Activated CD4-positive, alpha-beta T cell treated with anti-CD3 and anti-CD28 coated beads for 24 hours (primary cell): ENCODE measurements at places on chromosomes 6 and 20.

GRCh38 chr6:31383149-31383548 lies 20.2 kb upstream of the MICA start:
- DNase-seq: no peak

GRCh38 chr6:11925805-11926204 lies 86.3 kb upstream of the HIVEP1 start:
- DNase-seq: no peak

DNA sequence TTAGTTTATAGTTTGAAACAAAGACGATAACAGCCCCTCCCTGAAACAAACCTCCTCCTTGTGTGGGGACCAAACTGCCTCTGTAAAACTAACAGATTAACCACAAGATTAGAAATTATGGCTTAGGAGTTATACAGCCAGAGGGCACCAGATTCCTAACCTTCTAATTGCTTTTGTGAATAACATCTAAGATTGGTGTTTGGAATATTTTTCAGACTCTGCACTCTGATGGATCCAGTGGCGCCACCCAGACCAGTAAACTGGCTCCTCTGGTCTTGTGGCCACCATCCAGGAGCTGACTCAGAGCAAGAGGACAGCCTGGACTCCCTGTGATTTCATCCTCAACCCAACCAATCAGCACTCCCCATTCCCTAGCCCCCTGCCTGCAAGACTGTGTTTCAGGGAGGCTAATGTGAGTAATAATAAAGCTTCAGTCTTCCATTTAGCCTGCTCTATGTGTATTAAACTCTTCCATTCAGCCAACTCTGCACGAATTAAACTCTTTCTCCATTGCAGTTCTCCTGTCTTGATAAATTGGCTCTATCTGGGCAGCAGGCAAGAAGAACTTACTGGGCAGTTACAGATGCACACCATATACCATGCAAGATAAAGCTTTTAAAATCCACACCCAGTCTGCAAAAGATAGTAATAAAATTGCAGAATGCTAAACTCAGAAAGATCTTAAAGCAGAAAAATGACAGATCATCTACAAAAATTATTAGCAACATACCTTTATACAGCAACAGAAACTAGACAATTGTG lies 58.5 kb upstream of the SLC22A16 start:
- no peak for DNase-seq

DNA sequence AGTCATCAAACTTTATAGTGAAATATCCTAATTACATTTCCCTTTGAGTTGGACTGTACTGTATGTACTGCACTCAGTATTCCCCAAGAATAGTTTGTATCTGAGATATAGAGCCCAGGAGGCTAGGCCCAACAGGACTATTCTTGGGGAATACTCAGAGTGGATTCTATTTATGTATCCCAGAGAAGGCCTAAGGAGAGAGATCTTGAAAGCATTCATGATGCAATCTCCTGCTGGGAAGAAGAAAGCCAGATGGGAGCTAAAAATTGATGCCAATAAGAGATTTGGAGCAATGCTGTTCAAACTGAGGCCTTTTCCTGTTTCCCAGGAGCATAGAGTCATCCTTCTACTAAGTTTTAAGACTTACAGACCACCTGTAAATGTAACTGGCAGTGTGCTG lies 452.1 kb upstream of the PLCB4 start:
- no peak for DNase-seq

GRCh38 chr6:20876036-20876435 lies 341.8 kb downstream of the CDKAL1 start:
- DNase-seq: no peak

GRCh38 chr6:144756469-144756868 lies 471.3 kb downstream of the UTRN start:
- DNase-seq: no peak

DNA sequence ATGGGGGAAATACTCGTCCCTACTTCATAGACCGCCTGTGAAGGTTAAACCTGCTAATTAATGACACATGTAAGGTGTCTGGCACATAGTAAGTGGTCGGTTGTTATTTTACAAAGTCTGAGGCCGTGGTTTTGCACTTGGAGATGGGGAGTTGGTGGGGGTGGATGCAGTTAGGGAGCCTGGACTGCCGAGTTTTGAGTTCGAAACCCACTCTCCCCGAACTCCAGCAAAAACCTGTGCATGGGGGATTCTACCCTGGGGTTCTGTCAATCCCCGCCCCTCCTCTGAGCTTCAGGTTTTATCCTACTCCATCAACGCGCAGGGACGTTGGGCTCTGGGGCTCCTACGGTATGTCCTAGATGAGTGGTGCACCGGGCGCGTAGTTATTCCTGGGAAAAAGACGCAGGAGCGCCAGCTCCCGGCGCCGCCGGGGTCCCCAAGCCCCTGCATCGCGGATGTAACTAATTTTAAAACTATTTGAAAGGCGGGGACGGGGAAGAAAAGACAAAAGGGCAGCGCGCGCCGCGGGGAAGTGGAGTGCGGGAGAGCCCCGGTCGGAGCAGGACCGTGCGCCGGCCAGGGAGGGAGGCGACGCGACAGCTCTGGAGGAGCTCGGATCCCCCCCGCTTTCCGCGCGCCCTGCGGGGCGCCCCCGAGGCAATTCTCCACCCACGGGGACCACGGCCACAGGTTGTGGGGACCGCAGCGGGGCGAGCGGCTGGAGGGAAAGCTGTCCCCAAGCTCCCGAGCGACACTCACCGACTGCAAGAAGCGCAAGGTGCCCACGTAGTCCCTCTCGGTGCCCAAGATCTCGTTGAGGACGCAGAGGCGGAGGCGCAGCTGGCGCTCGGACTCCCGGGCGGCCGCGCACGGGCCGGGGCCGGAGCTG lies 672 bp downstream of the PREX1 start:
- DNase-seq: no peak

DNA sequence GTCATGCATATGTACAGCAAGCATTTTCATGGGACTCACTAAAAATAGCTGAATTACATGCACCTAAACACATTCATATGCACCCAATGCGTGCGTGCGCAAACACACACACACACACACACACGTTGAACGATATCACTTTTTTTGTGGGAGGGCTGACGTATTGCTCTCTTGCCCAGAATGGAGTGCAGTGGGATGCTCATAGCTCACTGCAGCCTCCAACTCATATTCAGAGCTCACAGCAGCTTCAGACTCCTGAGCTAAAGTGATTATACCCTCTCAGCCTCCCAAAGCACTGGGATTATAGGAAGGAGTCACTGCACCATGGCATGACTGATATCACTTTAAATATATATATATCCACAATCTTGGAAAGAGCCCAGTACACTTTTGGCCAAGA lies 620.4 kb upstream of the MANEA start:
- DNase-seq: no peak

DNA sequence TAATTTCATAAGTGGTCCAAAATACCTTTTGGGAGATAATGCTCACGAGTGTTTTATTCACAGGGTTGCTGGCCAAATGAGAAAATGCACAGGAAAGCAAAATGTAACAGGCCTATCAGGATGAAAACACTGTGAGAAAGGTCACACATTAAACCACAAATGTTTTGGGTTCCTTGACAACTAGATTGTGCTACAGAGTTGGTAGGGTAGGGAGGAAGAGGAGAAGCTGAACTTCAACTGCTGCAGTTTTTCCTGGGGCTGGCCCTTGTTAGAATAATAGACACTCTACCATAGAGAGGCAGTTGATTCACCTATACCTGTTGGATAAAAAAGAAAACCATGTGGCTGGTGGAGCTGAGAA lies 28.1 kb upstream of the PAQR8 start:
- no peak for DNase-seq

- no peak for DNase-seq
Observed at GRCh38 chr20:63658749-63659187, 656 bp downstream of the RTEL1 start.

- peak; percentile 28 for DNase-seq
Observed at GRCh38 chr6:18509871-18510643, 122.9 kb downstream of the RNF144B start.

DNA sequence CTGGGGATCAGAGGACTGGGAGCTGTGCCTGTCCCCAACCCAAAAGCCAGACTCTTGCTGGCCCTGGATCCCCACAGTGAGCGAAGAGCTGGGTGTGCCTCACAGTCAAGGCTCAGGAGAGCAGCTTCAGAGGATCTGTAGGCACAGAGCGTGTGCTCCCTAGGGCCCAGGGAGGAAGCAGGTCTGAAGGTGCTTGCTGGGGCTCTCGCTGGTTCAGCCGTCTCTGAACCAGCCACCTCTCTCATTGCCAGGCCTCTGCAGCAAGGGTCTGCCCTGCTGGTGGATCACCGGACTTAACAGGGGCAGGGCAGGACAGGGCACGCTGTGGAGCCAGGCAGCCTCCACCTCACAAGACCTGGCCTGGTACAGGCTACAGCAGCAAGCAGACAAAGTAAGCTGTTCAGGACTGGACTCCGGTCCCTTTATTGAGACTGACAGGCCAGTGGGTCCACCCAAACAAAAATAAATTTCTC lies 13.8 kb downstream of the PCIF1 start:
- no peak for DNase-seq

DNA sequence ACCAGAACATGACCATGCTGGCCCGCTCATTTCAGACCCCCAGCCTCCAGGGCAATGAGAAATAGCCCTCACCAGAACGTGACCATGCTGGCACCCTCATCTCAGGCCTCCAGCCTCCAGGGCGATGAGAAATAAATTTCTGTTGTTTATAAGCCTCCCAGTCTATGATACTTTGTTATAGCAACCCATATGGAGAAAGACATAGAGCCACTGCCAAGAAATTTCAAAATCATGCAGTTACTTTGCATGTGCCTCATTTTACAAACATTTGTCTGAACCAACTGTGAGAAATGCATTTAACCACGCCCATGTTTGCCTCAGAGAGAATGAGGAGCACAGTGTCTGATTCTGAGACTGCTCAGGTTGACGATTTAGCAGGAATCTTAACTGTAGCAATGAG lies 15.5 kb downstream of the CYP39A1 start:
- no peak for DNase-seq

DNA sequence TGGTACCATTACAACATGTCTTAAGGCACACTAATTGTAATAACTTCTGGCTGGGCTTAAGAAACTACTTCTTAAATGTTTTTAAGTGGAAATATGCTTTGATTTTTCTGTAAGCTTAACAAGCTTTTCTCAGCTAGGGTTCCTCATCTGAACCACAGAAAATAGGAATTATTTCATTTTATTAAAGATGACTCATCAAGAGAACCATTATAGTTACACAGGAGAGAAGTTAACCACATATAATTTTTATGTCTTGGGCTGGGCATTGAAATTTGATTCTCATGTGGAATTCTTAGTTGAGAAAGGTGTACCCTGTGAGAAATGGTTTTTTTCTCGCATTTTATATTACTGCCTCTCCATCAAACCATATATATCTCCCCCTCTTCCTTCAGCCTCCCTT lies 75.1 kb downstream of the QKI start:
- no peak for DNase-seq

DNA sequence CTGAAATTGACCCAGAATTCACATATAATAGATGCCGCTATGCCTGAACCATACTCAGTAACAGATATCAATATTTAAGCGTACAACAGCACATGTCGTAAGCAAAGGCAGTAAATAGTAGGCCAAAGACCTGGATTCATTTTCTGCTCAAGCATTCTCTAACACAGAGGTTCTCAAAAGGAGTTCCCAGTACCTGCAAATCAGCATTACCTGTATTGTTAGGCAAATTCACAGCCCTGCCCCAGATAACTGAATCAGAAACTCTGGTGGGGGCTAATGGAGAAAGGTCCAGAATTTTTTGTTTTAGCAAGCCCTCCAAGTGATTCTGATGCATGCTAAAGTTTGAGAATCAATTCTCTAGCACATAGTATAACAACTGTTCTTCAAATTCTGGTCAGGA lies 36.0 kb downstream of the RSPO3 start:
- no peak for DNase-seq

DNA sequence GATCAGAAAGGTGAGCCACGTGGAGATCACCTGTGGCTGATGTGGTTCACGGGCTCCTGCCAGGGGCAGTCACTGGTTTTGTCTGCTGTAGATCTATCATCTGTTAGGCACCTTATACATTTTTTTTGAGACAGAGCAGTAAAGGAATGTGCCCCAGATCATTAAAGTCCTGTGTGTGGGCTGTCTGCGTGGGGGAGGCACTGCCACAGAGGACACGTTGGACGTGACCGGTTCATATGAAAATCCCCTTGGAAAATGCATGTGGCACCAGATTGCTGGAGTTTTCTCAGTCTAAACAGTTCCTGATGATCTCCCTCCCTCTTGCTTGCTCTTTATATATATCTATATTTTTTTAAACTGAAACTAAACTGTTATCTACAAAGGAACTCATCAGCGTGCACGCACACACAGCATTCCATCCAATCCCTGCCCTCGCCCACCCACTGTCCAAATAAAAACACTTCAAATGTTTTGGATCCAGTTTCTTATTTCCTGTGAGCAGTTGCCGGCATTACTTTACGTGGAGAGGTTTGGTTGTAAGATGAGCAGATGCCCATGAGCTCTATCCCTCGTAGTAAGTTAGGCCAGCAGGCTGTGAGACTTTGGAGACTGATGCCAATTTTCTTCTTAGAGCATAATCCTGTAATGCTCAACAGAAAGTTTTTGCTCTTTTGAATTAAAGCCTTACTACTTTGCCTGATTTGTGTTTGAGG lies 161.6 kb upstream of the EXOC2 start:
- no peak for DNase-seq

DNA sequence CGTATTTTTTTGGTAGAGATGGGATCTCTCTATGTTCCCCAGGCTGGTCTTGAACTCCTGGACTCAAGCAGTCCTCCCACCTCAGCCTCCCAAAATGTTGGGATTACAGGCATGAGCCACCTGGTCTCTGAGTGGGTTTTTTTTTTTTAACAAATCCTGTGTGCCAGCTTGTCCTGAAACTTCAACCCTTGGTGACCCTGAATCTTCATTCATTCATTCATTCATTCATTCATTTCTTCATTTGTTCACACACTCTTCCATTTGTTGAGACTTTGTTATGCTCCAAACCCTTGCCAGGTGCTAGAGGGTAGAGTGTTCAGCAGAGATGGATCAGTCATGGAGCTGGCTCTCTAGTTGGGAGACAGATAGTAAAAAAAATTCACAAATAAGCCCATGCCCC lies 12.0 kb upstream of the VAPB start:
- DNase-seq: no peak

GRCh38 chr20:53961527-53961926 lies 108.9 kb downstream of the BCAS1 start:
- no peak for DNase-seq

GRCh38 chr6:133895573-133896343 lies 6.8 kb downstream of the TCF21 start:
- DNase-seq: no peak

GRCh38 chr6:44697327-44697726 lies 309.8 kb downstream of the CDC5L start:
- no peak for DNase-seq

DNA sequence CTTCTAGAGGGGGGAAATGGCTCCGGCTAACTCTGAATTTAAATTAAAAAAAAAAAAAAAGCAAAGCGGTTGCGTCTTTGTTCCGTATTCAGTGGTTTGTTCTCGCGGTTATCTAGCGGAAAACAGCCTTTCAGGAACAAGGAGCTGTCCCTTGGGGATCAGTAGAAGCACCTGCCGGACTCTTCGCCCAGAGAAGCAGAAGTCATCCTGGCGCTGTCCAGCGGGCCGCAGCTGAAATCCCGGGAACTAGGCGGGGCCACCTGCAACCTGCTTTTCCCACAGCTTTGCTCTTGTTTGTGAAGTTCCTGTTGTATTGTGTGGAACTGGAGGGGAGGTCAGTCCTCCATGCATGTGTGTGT lies 43.9 kb upstream of the GJE1 start:
- no peak for DNase-seq

- DNase-seq: no peak
Observed at GRCh38 chr20:57223648-57224489, 42.6 kb downstream of the BMP7 start.
